ENCODE measurements at places on chromosomes 4 and X.

DNA sequence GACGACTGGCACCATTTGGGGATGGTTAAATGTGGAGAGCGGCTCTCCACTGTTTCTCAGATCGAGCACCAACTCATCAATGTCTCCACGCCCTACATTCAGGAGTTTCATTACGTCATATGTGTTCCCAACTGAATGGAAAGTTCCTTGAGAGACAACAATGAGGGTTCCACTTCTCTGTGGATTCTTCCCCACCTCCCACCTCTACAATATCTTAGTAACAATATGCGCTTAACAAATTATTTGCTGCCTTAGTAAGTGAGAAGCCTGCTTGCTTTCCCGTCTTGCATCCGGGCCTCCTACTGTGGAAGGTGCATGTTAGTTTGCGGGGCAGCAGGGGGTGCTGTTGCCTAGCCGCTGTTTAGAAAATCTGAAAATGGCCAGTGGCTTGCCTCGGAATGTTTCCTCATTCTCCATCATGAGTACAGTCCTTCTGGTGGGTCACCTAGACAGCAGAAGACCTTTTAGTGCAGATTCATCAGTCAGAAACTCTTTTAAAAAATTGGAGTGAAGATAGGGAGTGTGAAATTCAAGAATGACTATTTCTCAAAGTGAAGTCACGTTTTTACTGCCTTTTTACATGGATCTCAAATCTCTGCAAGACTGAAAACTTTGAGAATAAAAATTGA, 55.7 kb downstream of the PHOX2B start:
- DNase-seq: peak; percentile 61

- peak; percentile 41 for DNase-seq
Observed at GRCh38 chrX:10021461-10022272, 54.5 kb downstream of the CLDN34 start.

GRCh38 chr4:151803246-151803645, 42.4 kb upstream of the GATB start:
- no peak for DNase-seq

- peak; percentile 19 for DNase-seq
Observed at GRCh38 chr4:1246901-1247863, 1.7 kb downstream of the CTBP1 start.

GRCh38 chrX:130861462-130861861, 41.5 kb downstream of the ENOX2 start:
- DNase-seq: no peak

DNA sequence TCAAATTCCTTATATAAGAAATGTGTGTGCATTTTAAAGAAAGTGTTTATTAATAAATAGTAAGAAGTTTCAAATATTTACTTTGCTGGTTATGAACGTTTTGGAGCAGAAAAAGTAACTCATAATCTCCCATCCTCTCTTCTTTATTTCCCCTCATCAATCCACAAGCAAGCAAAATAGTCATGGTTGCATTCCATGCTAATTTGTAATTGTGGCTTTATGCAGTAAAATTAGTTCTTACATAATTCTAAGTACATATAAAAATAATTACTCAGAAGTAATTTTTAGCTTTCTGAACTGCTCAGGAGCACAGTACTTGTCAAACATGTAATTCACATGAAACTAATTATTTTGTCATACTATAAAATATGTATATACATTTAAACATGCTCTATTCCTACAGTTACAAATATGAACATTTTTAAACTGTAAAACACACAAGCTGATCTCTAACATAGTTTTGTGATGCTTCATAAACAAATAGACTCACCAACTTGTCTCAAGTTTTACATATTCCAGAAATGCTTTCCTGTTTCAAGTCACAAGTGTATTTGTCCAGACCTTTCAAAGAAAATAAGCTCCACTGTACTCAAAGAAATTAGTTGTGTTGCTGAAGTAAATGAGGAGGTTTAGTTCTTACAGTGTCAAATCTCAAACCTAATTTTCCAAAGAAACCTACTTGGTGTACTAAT, 218.9 kb downstream of the PABPC4L start:
- DNase-seq: peak; percentile 18

GRCh38 chr4:154137320-154137905, 348.5 kb upstream of the SFRP2 start:
- DNase-seq: no peak

DNA sequence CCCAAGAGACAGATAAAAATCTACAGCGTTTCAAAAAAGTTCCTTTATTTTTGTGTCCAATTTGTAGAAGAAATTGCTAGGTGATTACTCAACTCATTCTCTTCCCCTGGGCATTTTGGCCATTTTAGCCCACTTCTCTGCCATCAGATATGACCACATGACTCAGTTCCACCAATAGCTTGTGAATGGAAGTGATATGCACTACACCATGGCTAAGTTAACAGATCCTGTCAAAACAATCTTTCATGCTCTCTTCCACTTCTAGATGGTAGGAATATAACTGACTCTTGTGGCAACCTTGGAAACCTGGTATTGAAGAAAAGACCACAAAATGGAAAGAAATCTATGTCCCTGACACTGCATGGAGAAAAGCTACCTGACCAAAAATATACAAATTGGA, 26.2 kb upstream of the FREM3 start:
- no peak for DNase-seq

GRCh38 chrX:28966331-28966730, 379.1 kb downstream of the IL1RAPL1 start:
- DNase-seq: no peak

DNA sequence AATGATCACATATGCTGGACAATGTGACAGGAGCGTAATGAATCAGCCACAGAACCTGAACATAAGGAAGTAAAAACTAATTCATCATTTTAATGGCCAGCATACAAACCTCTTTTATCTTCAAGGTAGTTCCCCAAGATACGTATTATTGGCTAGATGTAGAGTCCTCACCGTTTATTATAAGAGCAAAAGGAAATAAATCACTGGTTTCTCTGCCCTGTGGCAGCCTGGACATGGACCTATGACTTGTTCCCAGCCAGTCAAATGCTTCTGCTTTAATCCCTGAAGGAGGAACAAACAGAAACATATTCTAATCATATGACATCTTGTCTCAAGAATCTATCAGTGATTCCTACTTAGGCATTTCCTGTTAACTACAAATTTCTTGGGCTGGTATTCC, 86.8 kb upstream of the FAM241A start:
- peak; percentile 14 for DNase-seq

- DNase-seq: no peak
Observed at GRCh38 chrX:94850811-94851210, 1176.8 kb downstream of the FAM133A start.

GRCh38 chr4:53576676-53577372, 14.5 kb downstream of the LNX1 start:
- DNase-seq: peak; percentile 93

DNA sequence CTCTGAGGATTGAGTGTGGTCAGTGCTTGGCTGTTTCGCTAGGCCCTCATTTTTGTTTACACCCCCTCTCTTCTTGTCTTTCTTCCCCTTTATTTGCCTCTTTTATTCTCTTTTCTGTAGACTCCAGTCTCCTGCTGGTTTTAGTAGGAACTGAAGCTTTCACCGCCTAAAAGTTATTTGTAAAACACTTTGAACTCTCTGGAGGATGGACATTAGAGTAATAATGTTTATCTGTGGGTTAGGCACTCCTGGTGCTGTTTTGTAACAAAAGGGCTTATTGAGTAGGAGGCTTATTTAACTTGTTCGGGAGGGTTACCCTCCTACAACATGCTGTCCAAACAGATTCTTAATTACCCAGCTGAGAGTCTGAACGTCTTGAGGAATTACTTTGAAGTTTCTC, 1.6 kb upstream of the ARHGAP10 start:
- DNase-seq: peak; percentile 36

DNA sequence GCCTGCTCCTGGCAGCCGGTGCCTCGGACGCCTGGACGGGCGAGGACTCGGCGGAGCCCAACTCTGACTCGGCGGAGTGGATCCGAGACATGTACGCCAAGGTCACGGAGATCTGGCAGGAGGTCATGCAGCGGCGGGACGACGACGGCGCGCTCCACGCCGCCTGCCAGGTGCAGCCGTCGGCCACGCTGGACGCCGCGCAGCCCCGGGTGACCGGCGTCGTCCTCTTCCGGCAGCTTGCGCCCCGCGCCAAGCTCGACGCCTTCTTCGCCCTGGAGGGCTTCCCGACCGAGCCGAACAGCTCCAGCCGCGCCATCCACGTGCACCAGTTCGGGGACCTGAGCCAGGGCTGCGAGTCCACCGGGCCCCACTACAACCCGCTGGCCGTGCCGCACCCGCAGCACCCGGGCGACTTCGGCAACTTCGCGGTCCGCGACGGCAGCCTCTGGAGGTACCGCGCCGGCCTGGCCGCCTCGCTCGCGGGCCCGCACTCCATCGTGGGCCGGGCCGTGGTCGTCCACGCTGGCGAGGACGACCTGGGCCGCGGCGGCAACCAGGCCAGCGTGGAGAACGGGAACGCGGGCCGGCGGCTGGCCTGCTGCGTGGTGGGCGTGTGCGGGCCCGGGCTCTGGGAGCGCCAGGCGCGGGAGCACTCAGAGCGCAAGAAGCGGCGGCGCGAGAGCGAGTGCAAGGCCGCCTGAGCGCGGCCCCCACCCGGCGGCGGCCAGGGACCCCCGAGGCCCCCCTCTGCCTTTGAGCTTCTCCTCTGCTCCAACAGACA, 4.4 kb downstream of the SOD3 start:
- DNase-seq: no peak

DNA sequence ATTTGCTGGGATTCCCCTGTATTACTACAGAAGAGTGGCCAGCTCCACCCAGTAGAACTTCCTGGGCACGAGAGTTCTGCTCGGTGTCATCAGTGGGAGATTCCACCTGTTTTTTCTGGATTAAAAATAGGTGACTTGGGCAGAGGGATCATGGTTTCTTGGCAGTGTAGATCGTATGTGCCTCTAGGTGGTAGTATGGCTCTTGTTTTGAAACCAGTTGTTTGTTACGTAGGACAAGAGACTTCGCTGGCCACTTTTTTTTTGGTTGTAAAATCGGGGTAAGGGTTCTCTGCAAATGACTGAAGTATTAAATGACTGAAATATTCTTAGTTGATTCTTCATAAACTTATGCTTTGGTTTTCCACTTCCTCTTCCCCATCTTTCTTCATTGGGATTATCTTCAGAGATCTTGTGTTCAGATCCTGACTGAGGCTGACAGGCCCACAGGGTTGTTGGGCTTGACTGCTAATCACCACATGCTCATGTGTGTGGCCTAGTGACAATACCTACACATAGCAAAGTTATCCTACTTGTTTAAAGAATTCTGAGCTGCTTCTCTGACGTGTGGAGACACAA, 43.8 kb upstream of the WDR1 start:
- DNase-seq: peak; percentile 32

GRCh38 chr4:110195561-110196205, 2.7 kb downstream of the ELOVL6 start:
- DNase-seq: peak; percentile 45

GRCh38 chr4:65918212-65918611, 247.9 kb upstream of the EPHA5 start:
- DNase-seq: no peak

- DNase-seq: no peak
Observed at GRCh38 chr4:180799798-180800197, 1443.4 kb upstream of the TENM3 start.

GRCh38 chrX:133645256-133645655, 230.0 kb upstream of the GPC4 start:
- peak; percentile 19 for DNase-seq

DNA sequence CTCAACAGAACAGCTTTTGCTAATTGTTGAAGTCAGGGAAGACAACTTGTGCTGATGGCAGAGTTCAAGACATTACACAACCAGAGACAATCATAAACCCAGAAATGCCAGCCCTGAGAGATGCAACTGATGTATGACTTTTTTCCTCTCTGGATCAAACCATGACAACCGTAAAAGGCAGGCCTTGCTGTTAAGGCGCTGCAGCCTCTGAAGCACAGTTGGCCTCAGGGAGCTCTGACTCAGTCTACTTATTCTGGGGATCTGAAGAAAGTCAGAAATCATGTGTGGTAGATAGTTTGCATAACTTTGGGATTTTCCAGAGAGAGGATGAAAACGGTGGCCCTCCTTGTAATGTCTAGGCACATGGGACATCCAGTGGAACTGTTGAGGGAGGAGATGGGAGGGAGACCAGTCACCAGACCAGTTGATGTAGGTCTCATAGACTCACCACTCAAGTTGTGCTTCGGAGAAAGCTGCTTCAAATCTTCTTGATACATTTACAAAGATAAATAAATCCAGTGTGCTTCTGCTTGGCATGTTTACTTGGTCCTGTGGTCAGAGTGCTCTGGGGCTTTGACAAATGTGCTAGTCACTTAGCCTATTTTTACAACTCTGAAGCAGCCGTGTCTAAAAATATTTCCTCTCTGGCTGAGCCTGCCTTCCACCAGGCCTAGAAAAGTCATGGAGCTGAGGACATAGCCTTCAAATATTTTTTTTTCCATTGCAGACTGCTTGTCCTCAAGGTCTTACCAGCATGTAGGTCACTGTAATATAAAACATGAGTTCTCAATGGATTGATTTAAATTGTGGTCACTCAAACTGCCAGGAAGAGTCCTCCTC, 7.5 kb downstream of the HADH start:
- peak; percentile 83 for DNase-seq

GRCh38 chr4:76781698-76782595, 116.0 kb downstream of the SOWAHB start:
- peak; percentile 99 for DNase-seq

- DNase-seq: no peak
Observed at GRCh38 chr4:165953181-165953580, 80.1 kb downstream of the TLL1 start.

DNA sequence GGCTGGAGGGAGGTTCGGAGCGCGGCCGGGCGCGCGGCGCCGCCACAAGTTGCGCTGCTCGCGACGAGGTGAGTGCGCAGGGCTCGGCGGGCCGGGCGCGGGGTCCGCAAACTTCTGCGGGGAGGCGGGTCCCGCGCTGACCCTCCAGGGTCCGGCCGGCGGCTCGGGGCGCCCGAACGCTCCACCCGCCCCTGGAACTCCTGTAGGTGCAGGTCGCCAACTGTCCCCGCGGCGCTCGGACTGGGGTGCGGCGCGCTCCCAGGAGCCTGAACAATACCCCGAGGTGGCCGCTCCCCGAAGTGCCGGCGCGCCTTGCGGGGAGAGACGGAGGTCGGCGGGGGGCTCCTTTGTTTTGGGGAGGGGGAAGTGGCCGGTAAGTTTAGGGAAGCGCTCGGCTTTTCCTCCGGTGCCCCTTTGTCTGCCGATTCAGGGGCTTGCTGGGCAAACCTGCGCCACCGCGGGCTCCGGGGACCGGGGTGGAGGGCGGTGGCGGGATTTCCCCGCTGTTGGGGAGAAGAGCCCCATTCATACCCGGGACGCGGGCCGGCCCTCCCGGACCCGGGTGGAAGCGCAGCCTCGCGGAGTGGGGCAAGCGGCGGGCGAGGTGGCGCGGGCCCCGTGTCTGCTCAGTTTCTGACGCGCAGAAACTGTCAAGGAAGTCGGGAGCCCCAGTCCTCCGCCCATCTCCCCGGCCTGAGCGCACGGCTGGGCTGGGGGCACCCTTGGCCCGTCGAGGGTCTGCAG, 694 bp downstream of the TBL1X start:
- no peak for DNase-seq

DNA sequence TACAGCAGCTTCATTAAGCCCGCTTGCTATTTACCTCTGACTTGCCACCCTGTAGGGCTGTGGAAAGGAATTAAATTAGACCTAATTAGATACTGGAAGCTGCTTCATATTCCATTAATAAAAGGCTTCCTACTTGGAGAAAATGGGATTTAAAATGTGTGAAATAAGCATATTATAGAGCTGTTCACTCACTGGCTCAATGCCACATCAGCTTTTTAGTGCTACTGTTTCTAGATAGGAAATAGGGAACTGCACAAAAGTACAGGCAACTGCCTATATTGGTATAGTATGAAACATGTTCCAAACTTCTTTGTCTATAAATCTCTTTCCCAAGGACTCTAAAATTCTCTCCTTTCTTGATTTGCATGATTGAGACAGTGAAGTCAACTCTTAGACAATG, 407.9 kb upstream of the AADAT start:
- DNase-seq: no peak

- DNase-seq: no peak
Observed at GRCh38 chr4:6621556-6621927, 18.9 kb upstream of the MRFAP1 start.

All from fibroblast of villous mesenchyme (primary cell).